ENCODE measurements at places on chromosomes 1 and 21.

- no peak for DNase-seq
These were observed 6.8 kb downstream of the LAPTM5 start for GRCh38 chr1:30750731-30751291.

DNA sequence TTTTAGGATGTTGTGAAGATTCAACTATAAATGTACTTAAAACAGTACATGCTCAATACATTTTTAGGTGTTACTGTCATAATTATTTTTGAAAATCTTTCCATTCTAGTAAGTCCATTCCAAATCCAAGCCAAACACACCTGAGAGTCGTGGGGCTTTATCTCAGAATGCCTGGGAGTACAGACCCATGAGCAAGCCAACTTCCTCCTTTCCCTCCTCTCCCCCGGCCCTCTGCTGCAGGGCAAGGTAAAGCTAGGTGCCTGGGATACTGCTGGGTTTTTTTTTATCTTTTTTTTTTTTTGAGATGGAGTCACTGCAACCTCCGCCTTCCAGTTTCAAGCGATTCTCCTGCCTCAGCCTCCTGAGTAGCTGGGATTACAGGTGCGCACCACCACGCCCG lies 16.5 kb downstream of the TMEM51 start:
- DNase-seq: no peak

DNA sequence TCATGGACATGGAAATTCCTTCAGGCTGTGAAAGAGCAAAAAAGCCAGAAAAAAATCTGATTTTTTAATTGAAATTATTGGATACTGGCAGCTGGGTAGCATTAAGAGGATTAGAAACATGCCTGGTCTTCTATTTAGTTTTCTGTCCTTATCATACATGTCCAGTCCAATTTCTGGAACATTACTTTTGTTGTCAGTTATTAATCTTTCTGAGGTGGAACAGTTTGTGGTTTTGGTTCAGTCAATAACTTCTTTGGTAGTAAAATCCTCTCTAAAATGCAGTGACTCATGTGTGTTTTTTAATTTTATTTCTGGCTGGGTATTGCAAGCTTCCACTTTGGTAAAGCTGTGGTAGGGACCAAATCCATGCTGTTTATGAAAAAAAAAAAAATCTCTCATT lies 687.0 kb upstream of the ADGRL2 start:
- DNase-seq: peak; percentile 1

- peak; percentile 10 for DNase-seq
These were observed 167.5 kb downstream of the ZNF281 start for GRCh38 chr1:200242110-200243041.

- DNase-seq: no peak
These were observed 15.3 kb upstream of the KLHDC8A start for GRCh38 chr1:205371871-205372660.

GRCh38 chr1:101379950-101380349 lies 143.1 kb downstream of the S1PR1 start:
- no peak for DNase-seq

DNA sequence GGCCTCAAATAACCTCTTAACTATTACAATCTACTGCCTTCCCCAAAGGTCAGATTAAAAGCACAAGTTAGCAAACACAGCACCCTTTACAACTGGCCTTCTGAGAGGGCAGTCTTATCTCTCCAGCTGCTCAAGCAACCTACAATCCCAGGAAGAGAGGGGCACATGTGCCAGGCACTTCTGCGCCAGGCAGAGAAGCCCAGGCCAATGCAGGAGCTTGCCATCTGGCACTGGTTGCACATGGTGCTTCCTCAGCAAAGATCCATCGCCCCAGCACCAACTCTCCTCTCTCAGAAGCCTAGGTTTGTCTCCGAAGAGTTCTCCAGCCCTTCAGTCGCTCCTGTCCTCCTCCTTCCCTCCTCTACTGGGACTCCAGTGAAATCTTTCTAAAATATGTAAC lies 2.5 kb downstream of the STK40 start:
- DNase-seq: no peak

- no peak for DNase-seq
These were observed 149.2 kb downstream of the ST6GALNAC5 start for GRCh38 chr1:77016386-77016985.

DNA sequence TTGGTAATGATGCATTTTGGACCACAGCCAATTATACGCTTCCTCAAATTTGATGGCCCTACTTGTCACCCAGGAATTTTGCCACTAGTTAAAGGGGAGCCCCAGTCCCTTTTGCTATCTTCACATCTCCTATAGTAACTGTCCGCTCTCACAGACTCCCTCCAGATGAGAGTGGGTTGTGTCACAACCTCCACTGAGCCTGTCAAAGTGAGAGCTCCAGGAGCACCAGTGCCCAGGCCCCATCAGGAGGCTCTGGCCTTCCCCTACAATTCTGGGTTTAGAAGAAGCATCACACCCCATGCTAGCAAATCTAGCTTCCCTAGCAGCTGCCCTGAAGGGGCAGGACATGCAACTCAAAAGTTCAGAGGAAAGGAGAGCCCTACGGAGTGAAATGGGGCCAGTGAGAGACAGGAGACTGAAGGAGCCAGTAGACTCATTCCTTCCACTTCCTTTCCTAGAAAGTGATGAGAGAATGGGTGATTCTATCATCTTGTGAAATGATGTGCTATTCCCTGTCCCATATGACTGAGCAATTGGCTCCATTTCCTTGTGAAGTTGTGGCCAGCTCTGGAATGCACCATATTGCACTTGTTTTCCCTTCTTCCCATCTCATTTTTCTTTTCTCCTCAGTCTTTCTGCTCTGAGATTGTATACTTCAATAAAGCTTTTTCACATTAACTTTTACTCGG lies 541.3 kb downstream of the DPYD start:
- DNase-seq: no peak

DNA sequence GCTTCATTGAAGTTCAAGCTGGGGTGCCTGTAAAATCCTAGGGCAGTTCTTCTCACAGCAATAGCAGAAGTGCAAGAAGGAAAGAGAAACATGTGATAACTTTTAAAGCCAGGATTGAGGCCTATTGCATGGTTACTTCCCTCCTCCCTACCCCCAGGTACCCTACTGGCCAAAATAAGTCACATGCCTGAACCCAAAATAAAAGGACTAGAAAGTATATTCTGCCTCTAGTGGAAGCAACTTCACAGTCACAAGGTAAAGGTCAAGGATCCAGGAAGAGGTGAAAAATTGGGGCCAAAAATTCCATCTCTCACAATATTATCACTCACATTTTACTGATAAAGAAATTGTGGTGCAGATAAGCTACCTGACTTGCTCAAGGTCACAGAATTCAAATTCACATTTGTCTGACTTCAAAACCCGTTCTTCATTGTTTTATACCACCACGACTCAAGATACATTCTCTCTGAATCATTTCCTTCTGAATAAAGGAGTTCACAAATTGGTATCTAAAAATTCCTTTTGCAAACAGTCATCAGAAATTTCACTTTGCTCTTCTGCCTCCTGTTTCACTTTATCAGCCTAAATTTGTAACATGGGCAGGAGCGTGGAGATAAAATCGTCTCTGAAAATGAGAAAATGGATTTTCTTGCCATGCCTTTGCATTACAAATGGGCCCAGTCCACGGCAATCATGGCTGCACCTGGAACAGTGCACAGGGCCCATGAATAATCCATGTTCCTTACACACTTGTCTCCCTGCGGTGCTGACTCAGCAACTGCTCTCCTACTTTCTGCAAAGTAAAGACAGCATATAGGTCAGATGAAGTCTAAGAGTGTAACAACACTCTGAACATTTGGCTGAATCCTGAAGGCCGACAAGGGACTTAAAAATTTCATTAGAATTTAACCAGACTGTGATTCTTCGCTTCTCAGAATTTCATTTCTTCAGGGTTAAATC lies 485.3 kb upstream of the NFIA start:
- DNase-seq: no peak

GRCh38 chr1:26945728-26946127 lies 14.5 kb downstream of the KDF1 start:
- DNase-seq: no peak

DNA sequence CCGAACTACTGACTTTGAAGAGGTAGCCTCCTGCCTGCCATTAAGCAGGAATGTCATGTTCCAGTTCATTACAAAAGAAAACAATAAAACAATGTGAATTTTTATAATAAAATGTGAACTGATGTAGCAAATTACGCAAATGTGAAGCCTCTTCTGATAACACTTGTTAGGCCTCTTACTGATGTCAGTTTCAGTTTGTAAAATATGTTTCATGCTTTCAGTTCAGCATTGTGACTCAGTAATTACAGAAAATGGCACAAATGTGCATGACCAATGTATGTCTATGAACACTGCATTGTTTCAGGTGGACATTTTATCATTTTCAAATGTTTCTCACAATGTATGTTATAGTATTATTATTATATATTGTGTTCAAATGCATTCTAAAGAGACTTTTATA lies 159.8 kb upstream of the SGIP1 start:
- no peak for DNase-seq

GRCh38 chr1:10071640-10072039 lies 38.9 kb downstream of the UBE4B start:
- DNase-seq: no peak

DNA sequence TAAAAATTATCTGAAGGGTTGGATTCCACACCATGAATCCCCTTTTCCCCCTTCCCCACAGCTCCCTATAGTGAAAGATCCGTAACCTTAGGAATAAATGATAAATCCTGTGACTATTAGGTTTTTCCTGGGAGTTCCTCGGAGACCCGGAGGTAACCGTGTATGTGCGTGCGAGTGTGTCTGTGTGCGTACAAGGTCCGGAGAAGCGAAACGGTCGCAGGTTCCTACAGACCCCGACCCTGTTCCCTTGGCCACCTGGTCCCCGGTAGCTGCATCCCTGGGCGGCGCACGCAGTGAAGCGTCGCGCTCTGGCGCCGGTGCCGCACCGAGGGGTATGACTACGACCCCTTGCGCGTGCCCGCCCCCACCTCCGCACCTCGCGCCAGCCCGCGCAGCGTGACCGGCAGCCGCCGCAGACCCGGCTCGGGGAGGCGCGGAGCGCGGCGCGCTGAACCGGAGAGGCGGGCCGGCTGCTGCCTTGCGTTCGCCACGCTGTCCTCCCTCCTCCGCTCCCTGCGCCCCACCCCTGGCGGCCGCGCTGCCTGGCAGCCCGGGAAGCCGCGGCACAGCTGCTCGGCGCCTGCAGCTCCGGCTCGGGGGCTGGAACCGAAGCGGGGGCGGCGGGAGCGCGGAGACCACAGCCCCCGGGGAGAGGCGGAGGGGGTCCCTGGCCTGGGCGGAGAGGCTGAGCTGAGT lies at the start of gene AK5:
Gene AK5, plus strand, starts transcription at position 529 of the 696 bp plus-strand sequence. CDS start 295 bp downstream, outside the sequence.
- peak; percentile 8 for DNase-seq

DNA sequence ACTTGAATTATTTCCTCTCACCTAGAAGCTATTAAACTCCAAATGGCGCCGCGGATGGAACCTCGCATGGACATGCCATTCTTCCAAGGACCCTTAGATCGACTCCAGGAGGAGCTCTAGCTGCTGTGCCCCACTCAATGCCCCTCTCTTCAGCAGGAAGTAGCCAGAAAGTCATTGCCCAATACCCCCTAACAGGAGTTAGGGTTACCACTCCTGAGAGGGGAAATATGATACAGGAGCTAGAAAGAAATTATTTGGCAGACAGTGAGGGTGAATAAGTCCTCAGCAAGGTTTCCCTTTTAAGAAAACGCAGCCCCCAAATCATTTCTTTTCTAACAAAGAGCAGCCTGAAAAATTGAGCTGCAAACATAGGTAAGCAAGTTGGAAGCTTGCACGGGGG lies 28.6 kb downstream of the TFB2M start:
- DNase-seq: no peak

DNA sequence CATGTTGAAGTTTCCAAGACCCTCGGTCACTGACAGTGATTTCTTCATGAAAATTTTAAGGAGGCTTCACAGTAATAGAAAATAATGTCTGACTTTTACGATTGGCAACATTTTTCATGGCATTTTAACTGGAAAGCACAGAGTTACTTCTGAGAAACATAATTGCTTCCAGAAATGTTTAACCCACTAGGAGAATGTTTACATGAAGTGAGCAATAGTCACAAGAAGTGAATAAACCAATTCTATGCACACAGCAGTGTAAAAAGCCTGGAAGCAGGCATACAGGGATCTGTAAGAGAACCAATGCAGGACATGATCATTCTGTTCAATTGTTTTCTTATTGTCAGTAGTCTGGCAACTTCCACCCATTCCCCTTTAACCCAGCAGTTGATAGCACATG lies 316.2 kb upstream of the CXADR start:
- DNase-seq: no peak

- no peak for DNase-seq
These were observed 188.0 kb downstream of the LMX1A start for GRCh38 chr1:165168467-165168866.

DNA sequence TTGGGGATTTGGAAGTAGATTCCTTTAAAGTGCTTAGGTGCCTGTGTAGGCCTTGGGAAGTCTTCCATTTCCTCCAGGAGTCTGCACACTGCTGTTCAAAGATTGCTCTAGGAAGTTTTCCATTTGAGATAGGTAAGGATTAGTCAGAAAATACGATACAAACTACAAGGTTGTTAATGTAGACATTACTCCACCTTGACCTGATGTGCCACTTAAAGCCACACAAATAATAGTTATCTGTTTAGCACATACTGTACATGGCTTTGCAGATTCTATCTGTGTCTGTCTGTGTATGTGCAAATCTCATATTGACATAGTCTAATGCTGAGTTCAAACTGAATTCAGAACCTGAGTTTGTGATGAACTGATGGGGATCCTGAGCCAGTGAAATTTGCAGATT lies 118.4 kb downstream of the RHOU start:
- DNase-seq: no peak

DNA sequence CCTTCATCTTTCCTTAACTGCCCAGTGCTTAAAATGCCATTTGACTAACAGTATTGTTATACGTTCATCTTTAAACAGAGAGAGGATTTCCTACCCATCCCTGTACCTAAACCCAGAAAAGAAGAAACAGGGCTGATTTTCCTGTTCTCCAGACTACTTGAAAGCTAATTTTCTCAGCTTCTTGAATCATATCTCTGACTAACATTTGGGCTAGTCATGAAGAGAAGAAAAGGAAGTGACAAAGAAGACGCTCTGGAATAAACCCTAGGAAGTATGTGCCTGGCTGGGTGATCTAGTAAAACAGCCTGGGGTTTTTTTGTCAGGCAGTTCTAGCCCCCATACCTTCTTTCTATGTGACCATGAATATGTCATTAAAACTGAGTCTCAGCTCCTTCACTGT lies 44.8 kb upstream of the SGIP1 start:
- DNase-seq: no peak

All from hematopoietic multipotent progenitor cell treated with erythropoietin and hydrocortisone succinate and interleukin-3 and kit ligand, for 8 days (in vitro differentiated cells).